ENCODE measurements at places on chromosomes 3 and 15. TPM values are rescaled to one million over a fixed set of nuclear protein-coding genes. Genes with fewer than 3 reads are reported as not detected.

DNA sequence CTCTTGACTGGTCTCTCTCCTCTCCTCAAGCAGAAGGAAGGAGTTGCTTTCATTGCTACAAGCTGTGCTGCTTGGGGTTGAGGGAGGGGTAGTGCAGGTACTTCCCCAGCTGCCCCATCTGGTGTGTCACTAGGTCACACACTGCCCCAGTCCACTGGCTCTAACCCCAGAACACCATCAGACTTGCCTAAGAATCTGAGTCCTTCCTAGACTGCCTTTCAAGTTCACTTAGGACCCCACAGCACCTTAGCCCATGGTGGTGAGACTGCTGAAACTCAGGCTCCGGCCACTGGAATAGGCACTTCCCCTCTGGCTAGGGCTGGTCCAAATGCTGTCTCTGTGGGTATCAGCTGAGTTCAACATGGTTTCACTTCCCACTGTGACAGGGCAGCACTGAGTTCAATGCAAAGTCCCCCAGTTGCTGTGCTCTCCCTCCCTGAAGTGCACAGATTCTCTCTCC lies 279.7 kb upstream of the GOLGA6L4 start:
- no peaks in the 10 kb centered on the region for H3K36me3 ChIP-seq
- no peak overlapping the region for H3K4me3 ChIP-seq
- no peaks in the 10 kb centered on the region for H3K4me1 ChIP-seq

DNA sequence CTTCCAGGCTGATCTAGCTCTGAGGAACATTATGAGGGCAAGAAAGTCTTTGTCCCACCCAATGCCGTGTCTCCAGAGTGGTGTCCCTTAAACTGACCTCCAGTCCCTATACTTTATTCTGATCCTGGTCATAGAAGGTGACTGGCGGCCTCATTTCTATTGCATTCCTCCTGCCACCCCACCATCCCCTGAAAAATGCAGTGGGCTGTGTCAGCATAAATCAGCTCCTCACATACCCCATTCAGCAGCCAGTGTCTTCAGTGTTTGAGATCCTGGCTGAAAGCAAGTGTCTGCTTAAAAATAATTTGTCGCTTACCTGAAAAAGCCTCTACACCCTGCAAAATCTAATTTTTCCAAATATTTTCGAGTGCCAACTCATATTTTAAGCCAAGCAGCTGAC lies 346.1 kb downstream of the FEZF2 start:
- no peak for DNase-seq
- H3K27ac ChIP-seq = no peak overlapping the region
- no peaks in the 10 kb centered on the region for H3K36me3 ChIP-seq

GRCh38 chr15:91627473-91628278 lies 225.8 kb upstream of the SLCO3A1 start:
- DNase-seq = no peak
- H3K27me3 ChIP-seq = no peaks in the 10 kb centered on the region

DNA sequence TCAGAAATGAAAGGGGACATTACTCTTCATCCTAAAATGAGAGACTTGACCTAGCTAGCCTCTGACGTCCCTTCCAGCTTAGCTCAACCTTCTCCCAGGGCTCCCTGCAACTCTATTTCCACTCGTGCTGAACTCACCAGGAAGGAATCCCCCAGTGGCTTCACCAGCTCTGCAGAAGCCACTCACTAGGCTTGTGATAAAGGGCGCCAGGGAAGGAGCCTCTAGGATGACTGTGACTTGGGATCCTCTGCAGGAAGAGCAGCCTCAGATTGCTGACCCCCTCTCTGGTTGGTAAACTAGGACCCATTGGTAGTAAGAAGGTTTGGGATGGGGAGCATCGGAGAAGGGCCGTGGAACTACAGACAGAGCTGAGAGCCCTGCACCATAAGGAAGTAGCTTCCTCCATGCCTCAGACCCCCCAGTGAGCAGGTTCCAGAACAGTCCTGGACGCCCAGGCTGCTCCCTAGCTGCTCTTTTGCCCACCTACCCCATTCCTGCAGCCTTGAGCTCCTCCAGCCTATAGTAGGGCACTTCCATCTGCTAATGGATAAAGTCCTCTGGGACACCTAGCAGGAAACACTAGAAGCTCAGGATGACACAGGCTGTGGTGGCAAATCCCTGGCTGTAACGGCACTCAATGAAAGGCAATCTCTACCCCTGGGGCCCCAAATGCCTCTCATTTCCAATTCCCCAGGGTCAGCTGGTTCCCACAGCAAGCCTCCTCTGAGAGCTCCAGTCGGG lies 26.0 kb downstream of the PLA2G4F start:
- H3K27me3 ChIP-seq = peaks cover 16% of the 10 kb centered on the region
- no peaks in the 10 kb centered on the region for H3K36me3 ChIP-seq
- H3K4me3 ChIP-seq = no peak overlapping the region

GRCh38 chr3:41525303-41526064 lies 326.2 kb downstream of the CTNNB1 start:
- H3K4me1 ChIP-seq = no peaks in the 10 kb centered on the region
- no peak overlapping the region for H3K4me3 ChIP-seq
- no peak overlapping the region for H3K27ac ChIP-seq
- DNase-seq = no peak

GRCh38 chr15:67542420-67543347 lies at the start of gene MAP2K5:
MAP2K5 (plus strand) TSS chr15:67542703; CDS start chr15:67543336, 633 bp downstream.
- H3K4me3 ChIP-seq = peak within 1 kb of the TSS; percentile 67
- no peaks in the 10 kb centered on the region for H3K27me3 ChIP-seq
- peak within 1 kb of the TSS; percentile 65 for H3K27ac ChIP-seq
- H3K4me1 ChIP-seq = peaks cover 8% of the 10 kb centered on the region

- peaks cover 38% of the 10 kb centered on the region for H3K4me1 ChIP-seq
- H3K27me3 ChIP-seq = no peaks in the 10 kb centered on the region
- H3K27ac ChIP-seq = no peak overlapping the region
- H3K4me3 ChIP-seq = no peak overlapping the region
- no peaks in the 10 kb centered on the region for H3K36me3 ChIP-seq
These were observed 46.0 kb downstream of the ITGA11 start for GRCh38 chr15:68385671-68386586.

DNA sequence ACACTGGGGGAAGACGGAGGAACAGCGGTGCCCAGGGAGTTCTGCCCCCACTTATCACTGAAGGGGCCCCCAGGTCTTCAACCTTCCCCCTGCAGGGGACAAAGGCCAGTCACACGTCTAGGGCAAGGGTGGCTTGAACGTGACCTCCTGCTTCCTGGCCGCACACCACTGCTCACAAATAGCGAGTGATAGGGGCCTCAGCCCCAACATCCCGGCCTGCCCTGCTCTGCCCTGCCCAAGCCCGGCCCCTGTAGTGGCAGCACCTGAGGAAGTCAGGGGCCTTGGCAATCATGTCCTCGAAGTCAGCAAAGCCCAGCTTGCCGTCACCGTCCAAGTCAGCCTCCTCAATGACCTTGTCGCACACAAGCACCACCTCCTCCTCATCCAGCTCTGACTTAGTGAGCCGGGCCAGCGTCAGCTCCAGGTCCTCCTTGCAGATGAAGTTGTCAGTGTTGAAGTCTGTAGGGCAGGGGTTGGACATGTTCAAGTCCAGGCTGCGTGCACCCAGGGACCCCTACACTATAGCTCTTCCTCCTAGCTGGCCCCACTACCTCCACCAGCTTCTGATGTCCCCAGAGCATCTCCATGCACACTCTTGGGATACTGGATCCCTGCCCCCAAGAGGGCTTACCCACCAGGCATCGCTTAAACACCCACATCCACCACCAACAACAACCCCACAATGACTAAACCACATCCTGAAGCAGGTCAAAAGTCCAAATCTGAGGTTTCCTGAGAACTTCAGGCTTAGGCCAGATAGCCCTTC lies 13.3 kb downstream of the SH2D7 start:
- H3K4me3 ChIP-seq = no peak overlapping the region
- no peaks in the 10 kb centered on the region for H3K27me3 ChIP-seq
- H3K27ac ChIP-seq = no peak overlapping the region
- peaks cover 17% of the 10 kb centered on the region for H3K4me1 ChIP-seq

DNA sequence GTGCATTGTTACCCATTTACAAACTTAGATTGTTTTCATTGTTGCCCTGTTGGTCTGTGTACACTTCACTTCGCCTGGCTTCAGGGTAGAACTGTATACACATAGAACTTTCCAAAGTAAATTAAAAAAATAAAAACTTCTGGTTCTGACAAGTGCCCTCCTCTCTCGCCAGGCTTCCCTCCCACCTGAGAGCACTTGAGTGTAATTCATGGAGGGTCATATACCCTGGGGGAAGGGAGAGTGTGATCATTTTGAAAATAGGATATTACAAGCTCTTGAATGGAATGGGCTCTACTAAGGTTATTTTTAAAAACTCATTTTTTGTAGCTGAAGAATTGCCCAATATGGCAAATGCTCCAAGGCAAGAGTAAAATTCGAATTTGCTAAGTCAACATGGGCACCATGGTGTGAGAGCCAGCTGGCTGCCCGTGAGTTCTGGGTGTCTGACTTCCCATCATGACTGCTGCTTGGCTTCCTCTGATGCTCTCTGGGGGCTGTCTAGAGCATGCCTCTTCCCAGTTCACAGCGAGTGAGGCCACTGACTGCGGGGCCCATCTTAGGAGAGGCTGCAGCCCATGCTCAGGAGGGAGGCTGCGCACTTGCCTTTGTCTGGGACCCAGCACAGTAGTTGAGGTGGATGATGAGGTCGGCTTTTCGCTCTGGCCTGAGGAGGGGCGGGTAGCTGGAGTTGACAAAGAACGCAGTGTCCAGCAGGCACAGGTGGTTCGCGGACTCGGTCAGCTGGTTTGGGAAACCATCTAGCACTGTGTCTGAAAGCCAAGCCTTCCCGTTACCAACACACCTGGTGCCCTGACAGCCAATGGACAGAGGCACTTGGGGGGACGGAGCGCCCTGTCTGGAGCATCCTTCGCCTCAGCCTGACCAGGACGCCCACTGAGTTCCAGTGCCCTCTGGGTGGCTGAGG lies 13.1 kb upstream of the EHD4 start:
- H3K36me3 ChIP-seq = no peaks in the 10 kb centered on the region
- no peak overlapping the region for H3K27ac ChIP-seq
- H3K27me3 ChIP-seq = no peaks in the 10 kb centered on the region
- no peak for DNase-seq
- H3K4me3 ChIP-seq = no peak overlapping the region
- H3K4me1 ChIP-seq = no peaks in the 10 kb centered on the region

DNA sequence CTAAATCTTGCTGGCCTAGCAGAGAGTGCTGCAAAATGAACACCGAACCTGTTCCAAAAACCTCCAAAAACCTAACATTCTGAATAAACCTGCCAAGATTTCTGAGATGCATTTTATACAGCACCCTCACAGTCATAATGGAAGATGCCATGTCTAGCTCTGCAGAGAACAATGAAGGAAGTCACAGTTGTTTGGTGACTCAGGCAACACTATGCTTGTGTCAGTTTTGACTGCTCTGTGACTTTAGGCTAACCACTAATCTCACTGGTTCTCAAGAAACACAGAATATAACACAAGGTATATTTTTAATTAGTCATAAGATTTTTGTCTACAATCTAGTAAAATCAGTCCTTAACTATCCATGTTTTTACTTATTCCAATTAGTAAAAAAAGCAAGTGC lies 606.6 kb downstream of the TBL1XR1 start:
- DNase-seq = peak; percentile 24
- no peaks in the 10 kb centered on the region for H3K27me3 ChIP-seq
- H3K4me3 ChIP-seq = no peak overlapping the region
- H3K36me3 ChIP-seq = no peaks in the 10 kb centered on the region

DNA sequence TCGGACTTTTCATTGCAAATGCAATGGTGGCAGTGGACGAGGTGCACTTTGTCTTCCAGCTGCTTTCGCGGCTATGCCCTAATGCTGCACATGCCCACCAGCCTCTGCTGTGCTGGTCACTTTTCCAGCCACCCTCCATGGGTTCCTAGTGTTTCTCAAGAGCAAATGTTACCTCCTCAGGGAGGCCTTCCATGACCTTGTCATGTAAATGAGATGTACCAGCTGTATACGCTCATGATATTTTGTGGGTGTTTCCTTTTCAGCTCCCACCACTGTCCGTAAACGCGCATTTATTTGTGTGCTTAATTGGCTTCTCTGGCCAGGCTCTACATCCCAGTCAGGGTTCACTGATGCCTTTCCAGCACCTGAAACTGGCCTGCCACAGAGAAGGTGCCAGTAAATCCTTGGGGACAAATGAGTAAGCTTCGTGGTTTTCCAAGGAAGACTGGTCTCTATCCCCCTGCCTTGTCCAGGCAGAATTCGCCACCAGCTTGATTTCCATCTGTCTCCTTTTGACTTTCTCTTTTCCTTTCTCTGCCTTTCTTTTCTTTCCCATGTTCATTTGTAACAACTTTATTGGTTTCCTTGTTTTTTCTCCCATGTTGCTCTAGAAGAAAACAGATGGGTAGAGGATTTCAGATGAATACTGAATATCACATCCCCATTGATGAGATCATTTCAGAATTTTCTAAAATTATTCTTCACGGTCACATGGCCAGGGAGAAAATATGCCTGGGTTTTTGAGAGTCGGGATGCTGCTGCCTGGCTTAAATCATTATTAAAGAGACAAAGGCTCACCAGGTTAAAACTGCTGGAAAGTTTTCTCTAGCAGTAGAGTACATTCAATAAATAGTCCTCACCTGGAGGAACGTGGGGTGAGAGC lies 82.5 kb downstream of the CHST2 start:
- no peaks in the 10 kb centered on the region for H3K27me3 ChIP-seq
- DNase-seq = no peak
- H3K27ac ChIP-seq = no peak overlapping the region
- H3K4me3 ChIP-seq = no peak overlapping the region

- no peaks in the 10 kb centered on the region for H3K27me3 ChIP-seq
- DNase-seq = peak; percentile 98
- no peaks in the 10 kb centered on the region for H3K36me3 ChIP-seq
- H3K4me1 ChIP-seq = peaks cover 35% of the 10 kb centered on the region
- H3K4me3 ChIP-seq = no peak overlapping the region
These were observed 8.8 kb downstream of the NEK10 start for GRCh38 chr3:27360113-27361078.

DNA sequence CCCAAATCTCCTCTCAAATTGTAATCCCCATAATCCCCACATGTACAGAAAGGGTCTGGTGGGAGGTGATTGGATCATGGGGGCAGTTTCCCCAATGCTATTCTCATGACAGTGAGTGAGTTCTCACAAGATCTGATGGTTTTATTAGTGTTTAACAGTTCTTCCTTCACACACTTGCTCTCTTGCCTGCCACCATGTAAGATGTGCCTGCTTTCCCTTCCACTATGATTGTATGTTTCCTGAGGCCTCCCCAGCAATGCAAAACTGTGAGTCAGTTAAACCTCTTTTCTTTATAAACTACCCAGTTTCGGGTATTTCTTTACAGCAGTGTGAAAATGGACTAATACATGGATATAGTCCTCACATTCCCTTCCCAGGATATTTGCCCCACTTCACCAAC lies 126.7 kb upstream of the SPATA12 start:
- DNase-seq = no peak
- no peaks in the 10 kb centered on the region for H3K27me3 ChIP-seq
- H3K36me3 ChIP-seq = no peaks in the 10 kb centered on the region
- H3K27ac ChIP-seq = no peak overlapping the region

The SPSB4 gene
- total RNA-seq = 0.22 TPM

The PPARG gene
- total RNA-seq = 1.5 TPM

The PLSCR5 gene
- total RNA-seq = not detected

The FSTL1 gene
- total RNA-seq = 562 TPM

The MYRIP gene
- total RNA-seq = 11.9 TPM

The SYNPR gene
- total RNA-seq = not detected

The MAPK6 gene
- 35.7 TPM for total RNA-seq

The CCR8 gene
- not detected for total RNA-seq
